ENCODE measurements at places on chromosomes 2 and 18.

DNA sequence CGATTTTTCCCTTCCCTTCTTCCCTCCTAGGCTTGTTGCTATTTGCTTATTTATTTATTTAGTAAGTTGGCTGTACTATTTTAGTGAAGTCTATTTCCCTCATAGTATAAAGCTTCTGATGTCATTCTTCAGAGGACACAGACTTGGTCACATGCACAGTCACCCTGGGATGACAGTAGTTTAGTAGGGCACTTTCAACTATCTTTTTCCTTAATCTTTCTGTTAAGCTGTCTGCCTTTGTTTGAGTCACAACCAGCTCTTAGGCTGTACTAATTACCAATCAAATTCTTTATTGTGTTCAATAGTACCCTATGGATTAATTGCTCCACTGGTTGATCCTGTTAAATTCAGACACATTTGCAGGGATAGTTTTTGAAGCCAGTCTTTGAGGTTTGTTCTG lies 26.9 kb upstream of the RAB31 start:
- no peak for DNase-seq

GRCh38 chr2:9638532-9638931 lies 7.7 kb upstream of the YWHAQ start:
- no peak for DNase-seq

DNA sequence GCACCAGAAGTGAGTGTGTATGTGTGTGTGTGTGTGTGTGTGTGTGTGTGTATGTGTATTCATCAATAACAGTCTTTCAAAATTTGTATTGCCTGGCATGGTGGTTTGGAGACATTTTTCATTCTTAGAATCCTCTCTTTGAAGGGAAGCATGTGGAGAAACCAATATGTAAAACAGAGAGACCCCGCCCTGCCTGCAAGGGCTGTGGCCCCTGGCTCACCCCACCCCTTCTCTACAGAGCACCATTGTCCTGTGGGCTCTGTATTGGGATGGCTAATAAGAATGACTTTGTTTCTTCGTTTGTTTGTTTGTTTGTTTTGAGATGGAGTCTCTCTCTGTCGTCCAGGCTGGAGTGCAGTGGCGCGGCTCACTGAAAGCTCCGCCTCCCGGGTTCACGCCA lies 65.9 kb downstream of the GNAL start:
- DNase-seq = no peak

GRCh38 chr2:213015387-213016165 lies 135.8 kb downstream of the IKZF2 start:
- no peak for DNase-seq
